ENCODE measurements at places on chromosomes 6 and 20.

DNA sequence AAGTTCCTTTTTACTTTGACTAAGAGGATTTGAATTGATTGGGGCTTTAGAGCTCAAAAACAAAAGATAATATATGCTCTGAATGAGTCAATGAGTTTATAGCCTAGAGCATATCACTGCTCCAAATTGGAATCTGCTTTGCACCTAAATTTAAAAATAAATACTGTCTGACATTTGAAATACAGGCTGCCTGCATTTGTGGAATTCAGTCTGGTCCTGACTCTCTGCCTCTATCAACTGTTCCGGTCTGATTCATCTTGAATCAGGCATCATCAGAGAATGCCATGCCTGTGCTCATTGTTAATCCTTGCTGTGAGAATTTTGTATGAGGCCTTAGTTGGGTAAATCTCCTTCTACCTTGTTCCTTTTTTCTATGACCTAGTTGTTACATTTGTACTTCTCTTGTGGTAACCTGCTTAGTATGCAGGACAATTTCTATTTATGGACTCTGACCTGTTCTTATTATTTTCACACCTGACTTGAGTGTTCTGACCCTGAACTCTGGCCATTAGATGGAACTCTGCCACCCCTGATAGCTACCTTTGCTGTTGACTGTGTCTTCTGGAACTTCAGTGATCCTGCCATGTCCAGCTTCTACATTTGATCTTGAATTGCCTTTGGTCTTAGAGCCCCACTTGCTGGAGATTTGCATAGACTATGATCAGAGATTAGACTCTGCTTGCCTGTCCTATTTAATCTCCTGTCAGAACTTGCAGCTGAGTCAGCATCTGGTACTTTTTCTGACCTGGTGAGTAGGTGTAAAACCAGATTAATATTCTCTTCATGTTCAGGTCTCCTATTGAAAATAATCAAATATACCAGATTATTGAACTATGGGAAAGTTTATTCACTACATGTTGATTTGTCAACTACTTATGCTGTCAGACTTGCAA, 442.7 kb upstream of the HS3ST5 start:
- DNase-seq, result no peak

GRCh38 chr20:2690718-2691117, 1.9 kb upstream of the EBF4 start:
- no peak for DNase-seq

DNA sequence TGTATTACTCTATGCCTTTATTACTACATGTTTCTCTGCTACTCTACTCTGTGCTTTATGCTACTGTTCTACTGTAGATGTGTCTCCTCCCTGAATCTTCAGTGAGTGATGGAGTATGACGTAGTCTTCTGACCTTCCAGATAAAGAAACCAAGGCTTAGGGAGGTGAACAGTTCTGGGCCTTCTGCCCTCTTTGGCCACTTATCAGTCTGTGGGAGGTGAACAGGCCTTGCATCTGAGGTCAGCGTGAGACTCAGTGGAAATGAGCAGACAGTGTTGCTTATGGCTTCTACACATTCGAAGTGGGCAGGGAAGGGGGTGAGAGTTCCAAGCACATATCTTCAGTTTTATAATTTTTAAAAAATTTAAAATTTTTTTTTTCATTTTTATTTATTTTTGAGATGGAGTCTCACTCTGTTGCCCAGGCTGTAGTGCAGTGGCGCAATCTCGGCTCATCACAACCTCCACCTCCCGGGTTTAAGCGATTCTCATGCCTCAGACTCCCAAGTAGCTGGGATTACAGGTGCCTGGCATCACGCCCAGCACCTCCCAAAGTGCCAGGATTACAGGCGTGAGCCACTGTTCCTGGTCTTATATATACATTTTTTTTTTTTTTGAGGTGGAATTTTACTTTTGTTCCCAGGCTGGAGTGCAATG, 24.2 kb downstream of the MYBL2 start:
- DNase-seq, result no peak

- peak; percentile 44 for DNase-seq
These were observed 193.1 kb upstream of the SIM1 start for GRCh38 chr6:100657678-100658330.

GRCh38 chr20:9867196-9867980, 28.5 kb upstream of the PAK5 start:
- DNase-seq, result no peak

DNA sequence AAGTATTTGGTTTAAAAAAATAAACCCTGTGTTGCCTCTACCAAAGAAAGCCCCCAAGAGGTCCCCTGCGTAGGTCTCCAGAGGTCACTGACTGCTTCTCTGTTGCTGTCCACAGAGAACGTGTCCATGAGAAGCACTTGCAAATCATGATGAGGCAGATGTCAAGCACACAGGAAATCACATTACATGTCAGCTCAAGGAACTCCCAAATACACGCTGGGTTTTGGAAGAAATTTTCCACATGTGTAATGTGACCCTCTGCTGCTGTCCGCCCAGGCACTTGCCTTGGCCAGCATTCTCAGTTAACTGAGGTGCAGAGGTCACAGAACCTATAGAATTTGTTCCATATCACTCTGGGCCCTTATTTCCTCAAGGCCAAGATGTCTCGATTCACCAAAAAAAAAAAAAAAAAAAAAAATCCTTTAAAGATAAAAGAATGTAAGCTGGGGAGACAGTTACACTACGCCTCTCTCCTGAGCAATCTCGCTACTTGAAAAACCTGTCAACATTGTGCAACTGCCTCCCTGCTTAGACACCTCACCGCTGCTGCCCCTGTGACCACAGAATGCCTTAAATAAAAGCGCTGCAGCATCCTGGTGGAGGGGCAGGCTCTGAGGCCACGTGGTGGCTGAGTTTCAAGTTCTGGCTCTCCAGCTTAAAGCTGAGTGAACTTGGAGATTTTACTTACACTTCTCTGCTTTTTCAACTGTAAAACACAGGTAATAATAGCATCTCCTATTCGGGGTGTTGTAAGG, 42.3 kb downstream of the SLC22A23 start:
- no peak for DNase-seq
